Muscle of arm (tissue), 14 donors: ENCODE measurements at places on chromosomes 7 and 10. TPM values are rescaled to one million over a fixed set of nuclear protein-coding genes. Genes with fewer than 3 reads are reported as not detected.

Gene ADARB2
- 0.14 TPM for polyA plus RNA-seq

Gene AOAH
- 3.2 TPM for polyA plus RNA-seq

Gene GFRA1
- 40.1 TPM for polyA plus RNA-seq

DNA sequence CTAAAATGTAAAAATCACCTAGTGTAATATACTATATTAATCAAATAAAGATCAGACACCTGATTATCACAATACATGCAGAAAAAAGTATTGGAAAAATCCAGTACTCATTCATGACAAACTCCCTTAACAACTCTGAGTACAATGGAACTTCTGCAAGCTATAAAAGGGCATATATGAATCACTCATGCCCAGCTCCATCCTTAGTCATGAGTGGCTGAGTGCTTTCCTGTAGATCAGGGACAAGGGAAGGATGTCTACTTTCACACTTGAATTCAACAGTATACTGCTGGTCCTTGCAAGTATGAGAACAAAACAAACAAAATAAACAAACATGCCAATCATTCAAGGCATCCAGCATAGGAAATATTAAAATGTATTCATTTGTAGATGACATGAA is 116.5 kb downstream of the ADARB2 start:
- DNase-seq = no peak

DNA sequence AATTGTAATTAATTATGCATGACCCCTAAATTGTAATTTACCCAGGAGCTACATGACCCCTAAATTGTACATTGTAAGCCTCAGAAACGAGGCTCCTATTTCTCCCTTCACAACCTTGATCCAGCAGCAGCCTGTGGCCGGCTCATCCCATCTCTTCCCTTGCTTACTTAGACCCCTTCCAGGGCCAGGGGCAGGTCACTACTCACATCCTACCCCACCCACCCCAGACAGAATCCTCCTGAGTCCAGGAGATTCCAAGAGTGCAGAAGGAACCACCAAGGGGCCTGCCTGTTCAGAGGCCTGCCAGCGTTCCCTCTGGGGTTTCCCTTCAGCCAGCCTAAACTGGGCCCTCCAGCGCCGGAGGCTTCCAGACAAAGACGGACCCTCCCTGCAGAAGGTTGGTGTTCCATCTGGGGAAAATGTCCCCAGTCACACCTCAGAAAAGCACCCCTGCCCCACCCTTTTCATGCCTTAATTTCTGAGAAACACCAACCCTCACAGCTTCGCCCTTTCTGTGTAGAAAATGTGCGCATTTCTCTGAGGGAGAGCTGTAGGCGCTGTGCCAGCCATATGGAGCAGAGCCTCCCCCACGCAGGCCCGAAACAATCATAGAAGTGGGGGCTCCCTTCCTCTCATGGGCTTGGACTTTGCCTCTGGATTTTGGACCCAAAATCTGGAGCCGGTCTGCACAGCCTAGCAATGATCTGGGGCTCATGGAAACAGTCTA is 19.2 kb downstream of the LEP start:
- no peak for DNase-seq

- DNase-seq = peak; percentile 87
Observed at GRCh38 chr10:113274176-113274829, 278.6 kb upstream of the HABP2 start.

DNA sequence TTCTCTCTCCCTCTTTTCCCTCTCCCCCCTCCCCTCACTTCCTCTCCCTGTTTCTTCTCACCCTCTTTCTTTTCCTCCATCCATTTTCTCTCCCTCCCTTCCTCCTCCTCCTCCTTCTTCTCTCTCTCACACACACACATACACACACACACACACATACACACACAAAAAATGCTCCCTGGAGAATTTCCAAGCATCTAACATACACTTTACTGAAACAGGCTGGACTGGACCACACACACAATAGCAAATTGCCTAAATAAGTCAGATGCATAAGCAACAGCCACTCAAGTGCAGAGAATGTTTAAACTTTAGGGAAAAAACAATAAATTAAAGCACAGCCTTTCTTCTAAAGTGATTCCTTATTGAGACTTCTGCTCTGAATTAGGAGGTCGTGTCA is 267.7 kb downstream of the FGFR2 start:
- DNase-seq = no peak

DNA sequence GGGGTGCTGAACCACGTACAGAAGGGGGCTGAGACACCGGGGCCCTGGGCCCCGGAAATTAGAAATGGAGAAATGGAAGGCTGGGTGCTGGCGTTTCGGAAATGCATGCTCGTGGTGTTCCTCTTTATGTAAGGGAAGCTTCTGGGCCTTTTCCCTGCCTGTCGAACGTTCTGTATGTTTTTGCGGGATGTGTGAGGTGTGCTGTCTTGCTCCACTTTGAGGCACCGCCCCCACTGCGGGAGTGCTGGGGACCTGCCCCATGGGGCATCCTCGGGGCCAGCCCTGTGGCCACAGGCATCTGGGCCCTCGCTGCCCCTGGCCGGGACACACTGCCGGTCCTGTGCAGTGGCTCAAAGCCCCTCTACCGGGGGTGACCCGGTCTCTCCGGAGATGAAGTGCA is 1.7 kb upstream of the VENTX start:
- DNase-seq = no peak

- no peak for DNase-seq
Observed at GRCh38 chr7:107622894-107623293, 37.7 kb upstream of the SLC26A4 start.

DNA sequence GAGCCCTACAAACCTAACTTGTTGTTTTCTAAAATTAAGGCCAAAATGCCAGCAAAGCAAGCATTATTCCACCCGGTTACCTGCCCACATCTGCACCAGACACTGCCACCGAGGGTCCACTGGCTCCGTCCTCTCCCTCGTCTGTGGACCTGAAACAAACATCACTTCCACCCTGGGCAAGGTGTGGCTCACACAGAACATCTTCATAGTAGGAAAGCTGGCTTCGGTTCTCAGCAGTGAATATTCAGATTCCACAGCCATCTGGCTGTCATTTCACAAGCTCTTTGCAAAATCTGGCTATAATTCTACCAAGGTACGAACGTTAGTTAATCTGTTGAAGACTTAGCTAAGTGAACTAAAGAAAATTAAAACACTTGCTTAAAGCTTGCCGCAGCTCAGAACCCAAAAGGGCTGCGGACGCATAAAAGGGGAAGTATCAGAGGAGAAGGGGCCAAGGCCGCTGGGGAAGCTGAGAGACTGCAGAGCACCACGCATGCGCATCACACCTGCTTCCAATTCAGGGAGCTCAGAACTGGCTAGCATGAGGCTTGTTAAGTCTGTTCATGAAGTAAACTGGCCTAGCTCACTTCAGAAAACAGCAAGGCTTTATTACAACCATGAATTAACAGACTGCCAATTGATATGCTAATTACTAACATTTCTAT is 46.1 kb downstream of the PTPRN2 start:
- DNase-seq = peak; percentile 9

DNA sequence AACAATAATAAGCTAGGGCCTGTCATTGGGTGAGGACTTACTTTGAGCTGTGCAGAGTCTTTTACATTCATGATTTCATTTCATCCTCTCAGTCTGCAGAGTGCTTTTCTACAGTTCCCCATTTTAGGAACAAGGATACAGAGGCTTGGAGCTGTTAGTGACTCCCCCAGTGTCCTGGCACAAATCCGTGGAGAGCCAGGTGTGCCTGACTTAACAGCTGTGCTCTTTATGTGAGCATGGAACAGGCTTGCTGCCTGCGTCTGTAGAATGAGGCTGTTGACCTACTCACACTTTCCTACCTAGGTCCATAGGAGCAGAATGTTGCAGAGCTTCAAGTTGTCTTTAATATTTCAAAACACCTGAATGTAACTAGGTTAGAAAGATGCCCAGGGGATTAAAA is 50.4 kb upstream of the BTBD16 start:
- no peak for DNase-seq

DNA sequence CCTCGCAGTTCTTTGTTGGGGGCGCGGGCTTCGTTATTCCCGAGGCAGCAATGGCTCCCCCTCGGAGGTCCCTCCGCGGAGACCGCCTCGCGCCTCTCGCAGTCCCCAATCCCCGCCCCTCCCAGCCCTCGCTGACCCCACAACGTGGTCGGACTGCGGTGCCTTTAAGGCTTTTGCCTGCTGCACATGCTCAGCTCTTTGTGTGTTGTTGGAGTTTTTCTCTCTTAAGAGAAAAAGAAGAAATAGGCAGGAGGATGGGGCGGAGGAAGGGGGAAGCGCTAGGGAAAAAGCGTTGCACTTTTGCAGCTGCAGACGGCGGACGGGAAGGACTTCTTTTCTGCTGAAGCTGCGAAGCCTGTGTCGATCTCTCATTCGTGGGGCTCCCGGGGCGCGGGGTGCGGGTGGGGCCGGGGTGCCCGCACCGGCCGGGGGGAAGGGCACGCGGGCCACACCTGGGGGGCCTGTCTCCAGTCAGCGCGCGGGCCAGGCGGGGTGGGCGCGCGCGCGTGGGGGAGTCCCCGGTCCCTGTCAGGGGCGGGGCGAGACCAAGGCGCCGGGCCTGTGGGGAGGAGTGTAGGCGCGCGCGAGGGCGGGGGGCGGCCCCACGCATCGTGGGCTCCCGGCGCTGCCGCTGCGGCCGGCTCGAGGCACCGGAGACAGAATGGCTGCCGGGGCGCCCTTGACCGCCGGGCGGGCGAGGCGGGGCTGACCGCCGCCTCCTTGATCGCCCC is 445 bp upstream of the ATRNL1 start:
- DNase-seq = peak; percentile 53

GRCh38 chr7:94129443-94130140 is 125.4 kb upstream of the BET1 start:
- DNase-seq = no peak

DNA sequence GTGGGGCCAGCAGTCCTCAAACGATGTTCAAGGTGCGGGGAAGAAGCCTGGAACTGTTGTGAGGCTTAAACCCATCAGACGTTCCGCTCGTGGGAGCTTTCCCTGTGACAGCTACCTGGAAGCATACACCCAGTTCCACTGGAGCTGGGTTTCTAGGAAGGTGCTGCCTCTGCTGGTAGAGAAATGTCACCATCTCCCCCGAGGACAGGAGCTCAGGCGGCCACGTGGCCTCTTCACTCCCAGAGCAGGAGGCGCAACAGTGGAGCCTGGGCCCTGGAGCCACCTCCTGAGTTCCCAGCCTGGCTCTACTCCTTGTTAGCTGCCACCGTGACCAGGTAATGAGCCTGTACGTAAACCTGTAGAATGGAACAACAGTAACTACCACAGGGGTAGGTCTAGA is 156.1 kb downstream of the ADARB2 start:
- DNase-seq = no peak

GRCh38 chr10:89659143-89660131 is 14.4 kb upstream of the PANK1 start:
- peak; percentile 57 for DNase-seq

DNA sequence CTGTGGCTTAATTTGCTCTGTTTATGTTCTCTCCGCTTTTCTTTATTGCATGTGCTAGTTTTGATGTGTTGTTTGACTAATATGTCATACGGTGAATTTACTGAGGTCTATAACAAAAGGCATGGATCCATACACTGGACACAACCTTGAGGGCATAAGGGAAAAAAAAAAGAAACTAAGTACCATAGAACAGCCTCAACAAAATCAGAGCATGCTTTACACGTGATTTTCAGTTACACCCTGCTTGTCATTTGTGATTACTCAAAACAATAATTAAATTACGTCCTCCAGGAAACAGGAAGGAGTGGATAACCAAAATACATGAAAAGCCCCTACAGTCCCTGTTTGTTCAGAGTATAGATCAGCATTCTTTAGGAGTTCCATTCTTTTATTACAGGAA is 150.5 kb downstream of the CRPPA start:
- no peak for DNase-seq

GRCh38 chr10:22932626-22933370 is 4.9 kb downstream of the ARMC3 start:
- no peak for DNase-seq
